ENCODE measurements at places on chromosomes 1 and 21.
A peak's percentile ranks its signal among the peaks of the same experiment; 100 is the strongest.

- no peaks in the 10 kb centered on the region for H3K27me3 ChIP-seq
- no peak overlapping the region for H3K4me3 ChIP-seq
- DNase-seq = no peak
- H3K4me1 ChIP-seq = no peaks in the 10 kb centered on the region
- H3K27ac ChIP-seq = no peak overlapping the region
These were observed 77.3 kb upstream of the NEK7 start for GRCh38 chr1:198079432-198079951.

- peaks cover 52% of the 10 kb centered on the region for H3K4me1 ChIP-seq
- no peaks in the 10 kb centered on the region for H3K27me3 ChIP-seq
- peaks cover 7% of the 10 kb centered on the region for H3K36me3 ChIP-seq
- H3K4me3 ChIP-seq = no peak overlapping the region
- no peak for DNase-seq
These were observed 23.2 kb downstream of the GALNT2 start for GRCh38 chr1:230090194-230090711.

GRCh38 chr1:56975446-56975845, 9.6 kb upstream of the C8B start:
- H3K27ac ChIP-seq = no peak overlapping the region
- no peak overlapping the region for H3K4me3 ChIP-seq
- H3K4me1 ChIP-seq = peaks cover 14% of the 10 kb centered on the region
- H3K36me3 ChIP-seq = no peaks in the 10 kb centered on the region

- H3K27ac ChIP-seq = no peak overlapping the region
- H3K36me3 ChIP-seq = peaks cover 6% of the 10 kb centered on the region
- H3K4me1 ChIP-seq = no peaks in the 10 kb centered on the region
- H3K4me3 ChIP-seq = no peak overlapping the region
- H3K27me3 ChIP-seq = no peaks in the 10 kb centered on the region
- DNase-seq = no peak
These were observed 81.1 kb downstream of the KIAA0319L start for GRCh38 chr1:35475856-35476674.

- no peaks in the 10 kb centered on the region for H3K27me3 ChIP-seq
- peaks cover 7% of the 10 kb centered on the region for H3K36me3 ChIP-seq
- no peak for DNase-seq
- H3K4me3 ChIP-seq = no peak overlapping the region
- H3K27ac ChIP-seq = peak overlapping the region; percentile 74
- H3K4me1 ChIP-seq = peaks cover 70% of the 10 kb centered on the region
These were observed 31.7 kb downstream of the RASSF5 start for GRCh38 chr1:206538901-206539640.

GRCh38 chr1:159122005-159122621, 45.5 kb upstream of the AIM2 start:
- no peak overlapping the region for H3K27ac ChIP-seq
- no peak for DNase-seq
- H3K36me3 ChIP-seq = no peaks in the 10 kb centered on the region
- no peaks in the 10 kb centered on the region for H3K4me1 ChIP-seq
- no peaks in the 10 kb centered on the region for H3K27me3 ChIP-seq
- no peak overlapping the region for H3K4me3 ChIP-seq

DNA sequence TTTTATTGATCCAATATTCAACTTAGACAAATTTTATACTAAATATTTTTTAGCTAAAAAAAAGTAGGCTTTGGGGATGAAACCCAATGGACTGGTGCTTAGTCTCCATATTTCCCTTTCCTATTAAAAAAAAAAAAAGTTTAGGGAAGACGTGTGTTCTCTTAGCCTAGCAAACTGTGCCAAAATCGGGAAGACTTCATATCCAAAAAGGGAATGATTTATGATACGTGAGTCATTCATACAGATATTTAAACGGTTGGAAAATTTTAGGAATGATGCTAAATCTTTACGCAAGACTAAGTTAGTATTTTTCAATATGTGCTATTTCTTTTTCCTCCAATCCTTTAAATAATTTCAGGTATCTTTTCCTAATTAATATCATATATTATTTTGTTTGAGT, 50.7 kb downstream of the SPATA17 start:
- H3K27me3 ChIP-seq = no peaks in the 10 kb centered on the region
- no peaks in the 10 kb centered on the region for H3K36me3 ChIP-seq
- no peak overlapping the region for H3K27ac ChIP-seq
- no peak overlapping the region for H3K4me3 ChIP-seq

DNA sequence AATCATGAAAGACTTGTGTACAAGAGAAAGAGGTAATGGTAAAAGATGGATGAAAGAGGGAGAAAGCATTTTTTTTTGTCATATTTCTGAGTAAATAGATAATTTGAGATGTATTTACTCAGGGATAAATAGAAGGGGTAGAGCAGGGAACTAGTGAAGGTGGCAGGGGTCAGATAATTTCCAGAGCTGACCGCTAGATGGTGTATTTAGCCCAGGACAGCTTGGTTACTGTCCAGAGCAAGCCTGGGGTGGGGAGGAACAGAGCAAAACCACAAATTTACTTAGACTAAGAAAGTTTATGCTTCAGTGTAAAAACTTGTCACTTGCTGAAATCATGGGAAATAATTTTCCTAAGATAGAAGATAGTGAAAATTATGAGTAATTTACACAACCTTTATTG, 91.5 kb downstream of the XCL2 start:
- H3K4me3 ChIP-seq = no peak overlapping the region
- DNase-seq = no peak
- no peaks in the 10 kb centered on the region for H3K4me1 ChIP-seq
- no peaks in the 10 kb centered on the region for H3K36me3 ChIP-seq
- no peaks in the 10 kb centered on the region for H3K27me3 ChIP-seq

- DNase-seq = no peak
- peaks cover 40% of the 10 kb centered on the region for H3K36me3 ChIP-seq
- no peak overlapping the region for H3K4me3 ChIP-seq
- no peak overlapping the region for H3K27ac ChIP-seq
- no peaks in the 10 kb centered on the region for H3K27me3 ChIP-seq
These were observed 16.2 kb downstream of the MASP2 start for GRCh38 chr1:11030865-11031264.

DNA sequence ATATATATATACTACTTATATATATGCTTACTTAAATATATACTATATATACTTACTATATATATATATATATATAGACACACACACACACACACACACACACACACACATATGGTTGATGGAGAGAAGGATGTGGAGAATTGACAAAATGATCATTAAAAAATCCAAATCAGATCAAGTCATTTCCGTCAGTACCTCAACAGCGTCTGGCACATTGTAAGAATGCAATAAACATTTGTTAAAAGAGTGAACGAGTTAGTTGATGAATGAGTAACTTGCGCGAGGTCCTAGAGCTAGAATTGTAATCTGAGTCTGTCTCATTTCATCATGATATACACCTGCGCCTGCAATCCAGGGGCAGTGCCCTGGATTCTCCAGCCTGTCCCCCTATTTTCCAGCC, 243.0 kb upstream of the MAP1LC3C start:
- H3K27ac ChIP-seq = no peak overlapping the region
- H3K4me1 ChIP-seq = no peaks in the 10 kb centered on the region
- DNase-seq = no peak
- no peak overlapping the region for H3K4me3 ChIP-seq

- H3K27me3 ChIP-seq = no peaks in the 10 kb centered on the region
- H3K27ac ChIP-seq = no peak overlapping the region
- H3K36me3 ChIP-seq = no peaks in the 10 kb centered on the region
- H3K4me3 ChIP-seq = no peak overlapping the region
- no peaks in the 10 kb centered on the region for H3K4me1 ChIP-seq
These were observed 138.9 kb downstream of the NR5A2 start for GRCh38 chr1:200166411-200166810.

DNA sequence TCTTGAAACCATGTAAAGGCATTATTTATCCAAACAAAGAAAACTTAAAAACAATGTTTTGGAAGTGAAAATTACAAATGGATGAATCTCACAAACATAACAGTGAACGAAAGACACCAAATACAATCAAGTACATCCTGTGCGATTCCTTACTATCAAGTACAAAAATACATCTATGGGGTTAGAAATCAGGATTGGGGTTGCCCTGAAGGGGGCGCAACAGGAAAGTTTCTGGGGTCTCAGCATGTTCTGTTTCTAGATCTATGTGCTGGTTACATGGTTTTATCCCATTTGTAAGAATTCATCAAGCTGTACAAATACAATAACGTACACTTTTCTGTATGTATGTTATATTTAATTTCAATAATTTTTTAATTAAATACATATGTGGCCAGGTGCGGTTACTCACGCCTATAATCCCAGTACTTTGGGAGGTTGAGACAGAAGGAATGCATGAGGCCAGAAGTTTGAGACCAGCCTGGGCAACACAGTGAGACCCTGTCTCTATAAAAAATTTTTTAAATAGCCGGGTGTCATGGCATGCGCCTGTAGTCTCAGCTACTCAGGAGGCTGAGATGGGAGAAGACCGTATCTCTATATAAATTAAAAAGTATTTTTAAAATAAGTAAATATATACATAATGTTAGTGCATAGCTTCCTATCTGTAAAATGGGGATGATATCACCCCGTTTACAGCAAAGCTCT, 121.5 kb upstream of the SOD1 start:
- no peak overlapping the region for H3K4me3 ChIP-seq
- H3K27me3 ChIP-seq = no peaks in the 10 kb centered on the region
- no peaks in the 10 kb centered on the region for H3K36me3 ChIP-seq

Measured in stomach (tissue), 19 donors.